ENCODE measurements at places on chromosomes 3 and 15. TPM values are rescaled to one million over a fixed set of nuclear protein-coding genes. Genes with fewer than 3 reads are reported as not detected.

- no peak for DNase-seq
- H3K27me3 ChIP-seq = no peaks in the 10 kb centered on the region
- no peaks in the 10 kb centered on the region for H3K4me1 ChIP-seq
- H3K4me3 ChIP-seq = no peak overlapping the region
Measured at GRCh38 chr3:155334914-155335723, 41.6 kb upstream of the STRIT1 start.

DNA sequence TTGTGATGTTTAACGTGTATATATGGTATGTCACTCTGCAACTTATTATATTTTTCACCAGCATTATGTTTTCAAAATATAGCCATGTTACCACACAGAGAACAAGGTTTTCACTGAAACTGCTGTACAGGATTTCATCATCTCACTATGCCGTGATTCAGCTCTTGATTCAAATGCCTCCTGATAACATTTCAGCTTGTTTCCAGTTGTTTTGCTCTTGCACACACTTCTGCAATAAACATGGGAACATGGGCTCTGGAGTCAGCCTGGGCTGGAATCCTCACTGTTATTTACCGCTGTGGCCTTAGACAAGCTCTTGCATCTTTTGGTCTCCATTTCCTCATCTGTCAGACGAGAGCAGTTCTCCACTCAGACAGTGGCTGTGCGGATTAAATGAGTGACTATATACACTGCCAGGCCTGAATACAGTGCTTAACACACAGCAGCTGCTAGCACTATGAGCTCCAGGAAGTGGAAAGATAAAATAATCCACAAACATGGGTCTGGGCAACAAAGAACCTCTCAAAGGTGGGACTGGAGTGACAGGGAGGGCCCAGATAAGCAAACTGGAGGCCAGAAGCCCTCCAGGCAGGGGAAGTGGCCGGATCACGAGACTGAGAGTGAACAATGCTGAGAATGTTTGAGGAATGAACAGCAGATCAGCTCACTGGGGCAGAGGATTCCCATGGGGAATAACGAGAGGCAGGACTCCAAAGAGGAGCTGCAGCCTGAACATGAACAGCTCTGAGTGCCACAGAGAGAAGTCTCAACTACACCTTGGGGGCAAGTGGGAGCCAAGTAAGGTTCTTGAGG is 17.7 kb downstream of the NTRK3 start:
- no peaks in the 10 kb centered on the region for H3K27me3 ChIP-seq
- DNase-seq = no peak
- no peaks in the 10 kb centered on the region for H3K36me3 ChIP-seq
- H3K4me1 ChIP-seq = no peaks in the 10 kb centered on the region
- H3K4me3 ChIP-seq = no peak overlapping the region
- H3K27ac ChIP-seq = no peak overlapping the region

DNA sequence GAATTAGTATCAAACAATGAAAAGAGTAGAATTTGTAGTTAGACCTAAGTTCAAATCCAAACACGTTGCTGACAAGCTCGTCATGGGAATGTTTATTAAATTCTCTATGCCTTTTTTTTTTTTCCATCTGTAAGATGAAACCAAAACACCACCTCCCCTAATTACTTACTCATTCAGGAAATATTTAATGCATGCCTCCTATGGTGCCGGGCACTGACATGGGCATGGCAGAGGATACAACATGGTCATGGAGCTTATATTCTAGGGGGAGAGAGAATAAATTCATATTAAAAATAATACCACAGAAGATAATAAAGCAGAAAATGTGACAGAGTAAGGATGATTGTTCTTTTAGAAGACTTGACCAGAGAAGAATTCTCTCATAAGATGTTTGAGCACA is 215.8 kb downstream of the RYR3 start:
- no peaks in the 10 kb centered on the region for H3K27me3 ChIP-seq
- no peak overlapping the region for H3K27ac ChIP-seq
- no peaks in the 10 kb centered on the region for H3K4me1 ChIP-seq
- H3K4me3 ChIP-seq = no peak overlapping the region
- H3K36me3 ChIP-seq = no peaks in the 10 kb centered on the region

DNA sequence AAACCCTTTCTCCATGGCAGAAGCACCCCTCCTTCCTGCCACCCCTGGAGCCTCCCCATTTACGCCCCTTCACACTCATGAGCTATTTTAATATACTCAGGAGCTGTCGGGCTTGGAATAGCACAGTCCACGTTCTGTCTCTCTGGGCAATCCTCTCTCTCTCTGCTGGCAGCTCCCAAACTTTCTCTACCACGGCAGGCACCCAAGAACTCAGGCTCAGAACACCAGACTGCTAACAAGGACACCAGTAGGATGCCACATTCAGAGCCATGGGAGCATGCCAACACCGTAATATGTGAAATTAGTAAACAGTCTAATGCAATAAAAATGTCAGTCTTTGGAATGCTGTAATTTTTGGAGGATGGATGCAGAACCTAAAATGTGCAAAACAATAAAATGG is 19.3 kb downstream of the TNFAIP8L3 start:
- DNase-seq = no peak
- no peak overlapping the region for H3K27ac ChIP-seq
- no peaks in the 10 kb centered on the region for H3K36me3 ChIP-seq
- H3K4me1 ChIP-seq = peaks cover 5% of the 10 kb centered on the region
- H3K4me3 ChIP-seq = no peak overlapping the region

GRCh38 chr3:119343719-119344118 is 49.5 kb downstream of the ARHGAP31 start:
- H3K4me3 ChIP-seq = no peak overlapping the region
- H3K27me3 ChIP-seq = no peaks in the 10 kb centered on the region
- no peaks in the 10 kb centered on the region for H3K4me1 ChIP-seq
- H3K36me3 ChIP-seq = no peaks in the 10 kb centered on the region
- DNase-seq = no peak

- peaks cover 62% of the 10 kb centered on the region for H3K4me1 ChIP-seq
- no peaks in the 10 kb centered on the region for H3K36me3 ChIP-seq
- peak overlapping the region; percentile 85 for H3K27ac ChIP-seq
Measured at GRCh38 chr15:65818927-65819562, 27.0 kb upstream of the DENND4A start.

The SGO1 gene
- 0.38 TPM for total RNA-seq

DNA sequence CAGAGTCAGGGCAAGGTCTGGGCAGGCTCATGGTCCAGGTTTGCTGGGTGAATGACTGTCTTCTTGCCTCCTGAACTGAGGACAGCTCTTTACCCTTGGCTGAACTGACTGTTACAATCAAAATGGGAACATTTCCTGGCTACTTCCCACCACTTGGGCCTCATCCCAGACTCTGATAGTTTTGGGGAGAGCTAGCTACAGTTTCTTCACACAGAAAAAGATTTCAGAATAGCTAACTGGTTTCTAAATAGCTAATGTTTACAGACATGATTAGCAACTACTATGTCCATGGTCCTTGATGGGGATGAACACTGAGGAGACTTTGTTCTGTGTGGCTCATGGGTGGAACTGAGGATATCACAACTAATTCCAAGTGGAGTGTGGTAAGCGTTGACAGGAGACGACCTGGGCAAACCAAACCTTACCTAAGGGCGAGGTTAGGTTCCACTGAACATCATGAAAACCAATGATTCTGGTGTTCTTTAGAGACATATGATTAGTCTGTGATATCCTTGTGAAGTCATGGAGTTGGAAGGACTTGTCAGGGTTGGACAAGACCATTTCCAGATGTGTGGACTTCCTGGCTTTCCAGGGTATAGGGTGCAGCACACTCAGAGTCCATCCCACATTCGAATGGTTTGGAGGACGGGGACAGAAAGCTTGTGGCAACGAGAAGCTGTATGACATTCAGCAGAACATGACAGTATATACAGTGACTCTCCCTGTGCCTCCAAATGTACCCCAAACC is 7.3 kb downstream of the ALPK3 start:
- H3K4me3 ChIP-seq = no peak overlapping the region
- no peak overlapping the region for H3K27ac ChIP-seq
- no peaks in the 10 kb centered on the region for H3K36me3 ChIP-seq
- no peak for DNase-seq
- no peaks in the 10 kb centered on the region for H3K4me1 ChIP-seq
- no peaks in the 10 kb centered on the region for H3K27me3 ChIP-seq

DNA sequence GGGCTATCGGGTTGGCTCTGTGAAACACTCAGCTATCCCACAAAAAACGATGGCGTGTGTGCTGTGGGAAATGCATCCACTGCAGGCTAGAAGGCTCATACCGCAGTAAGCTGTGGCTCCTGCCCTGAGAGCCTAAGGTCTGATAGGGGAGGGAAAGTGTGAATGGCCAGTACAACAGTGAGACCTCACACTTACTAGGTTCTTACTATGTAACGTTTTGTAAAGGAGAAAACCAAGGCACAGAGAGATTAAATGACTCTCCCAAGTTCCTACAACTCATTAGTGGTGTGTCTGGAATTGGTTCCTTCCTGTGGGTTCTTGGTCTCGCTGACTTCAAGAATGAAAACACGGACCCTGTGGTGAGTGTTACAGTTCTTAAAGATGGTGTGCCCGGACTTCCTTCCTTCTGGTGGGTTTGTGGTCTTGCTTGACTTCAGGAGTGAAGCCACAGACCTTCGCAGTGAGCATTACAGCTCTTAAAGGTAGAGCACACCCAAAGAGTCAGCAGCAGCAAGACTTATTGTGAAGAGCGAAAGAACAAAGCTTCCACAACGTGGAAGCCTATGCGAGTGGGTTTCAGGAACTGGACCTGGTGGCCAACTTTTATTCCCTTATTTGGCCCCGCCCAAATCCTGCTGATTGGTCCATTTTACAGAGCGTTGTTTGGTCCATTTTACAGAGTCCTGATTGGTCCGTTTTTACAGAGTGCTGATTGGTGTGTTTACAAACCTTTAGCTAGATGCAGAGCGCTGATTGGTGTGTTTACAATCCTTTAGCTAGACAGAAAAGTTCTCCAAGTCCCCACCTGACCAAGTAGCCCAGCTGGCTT is 161.7 kb downstream of the POLR2M start:
- DNase-seq = no peak
- no peak overlapping the region for H3K4me3 ChIP-seq
- no peaks in the 10 kb centered on the region for H3K36me3 ChIP-seq
- H3K27me3 ChIP-seq = peaks cover 14% of the 10 kb centered on the region
